GM03348 (cell line): ENCODE measurements at places on chromosomes 2 and 18.

GRCh38 chr2:44928483-44929158, 12.9 kb upstream of the SIX3 start:
- no peak for DNase-seq

GRCh38 chr2:5736886-5737285, 44.7 kb downstream of the SOX11 start:
- no peak for DNase-seq

DNA sequence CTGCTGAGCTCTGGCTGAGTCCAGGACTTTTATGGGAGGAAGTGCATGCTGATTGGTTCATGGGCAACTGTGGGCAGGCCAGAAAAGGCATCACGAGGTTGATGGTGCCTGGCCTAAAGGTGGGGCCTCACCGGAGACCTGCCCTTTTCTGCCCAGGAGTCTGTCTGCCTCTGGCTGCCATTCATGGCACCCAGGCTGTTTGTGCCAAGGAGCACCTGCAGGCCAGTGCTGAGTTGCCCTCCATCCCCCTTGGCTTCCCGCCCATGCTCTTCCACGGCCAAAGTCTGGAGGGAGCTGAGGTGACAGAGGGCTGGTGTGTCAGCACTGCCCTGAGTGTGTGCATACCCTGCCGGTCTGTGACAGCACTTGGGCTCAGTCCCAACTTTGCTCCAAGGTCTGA, 123.2 kb downstream of the PTH2R start:
- no peak for DNase-seq

- no peak for DNase-seq
These were observed 1.7 kb upstream of the PER2 start for GRCh38 chr2:238290091-238290509.

- DNase-seq: no peak
These were observed 6.9 kb upstream of the ANXA4 start for GRCh38 chr2:69734854-69735544.

DNA sequence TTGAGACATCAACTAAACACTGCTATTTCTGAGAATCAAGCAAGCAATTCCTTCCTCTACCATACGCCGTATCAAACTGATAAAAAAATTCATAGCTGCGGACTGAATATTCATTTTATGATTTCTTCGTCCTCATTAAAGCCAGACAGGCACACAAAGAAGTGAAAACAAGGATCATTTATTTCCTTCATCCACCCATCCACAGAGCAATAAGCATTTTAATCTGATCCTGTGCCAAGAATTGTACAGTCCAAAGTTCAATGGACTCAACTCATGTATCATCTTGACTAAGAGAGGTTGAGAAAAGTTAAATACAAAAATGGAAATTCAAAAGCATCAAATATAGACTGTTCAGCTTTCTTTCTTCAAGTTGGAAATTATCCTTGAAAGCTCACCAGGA, 19.7 kb upstream of the SNTG2 start:
- no peak for DNase-seq

DNA sequence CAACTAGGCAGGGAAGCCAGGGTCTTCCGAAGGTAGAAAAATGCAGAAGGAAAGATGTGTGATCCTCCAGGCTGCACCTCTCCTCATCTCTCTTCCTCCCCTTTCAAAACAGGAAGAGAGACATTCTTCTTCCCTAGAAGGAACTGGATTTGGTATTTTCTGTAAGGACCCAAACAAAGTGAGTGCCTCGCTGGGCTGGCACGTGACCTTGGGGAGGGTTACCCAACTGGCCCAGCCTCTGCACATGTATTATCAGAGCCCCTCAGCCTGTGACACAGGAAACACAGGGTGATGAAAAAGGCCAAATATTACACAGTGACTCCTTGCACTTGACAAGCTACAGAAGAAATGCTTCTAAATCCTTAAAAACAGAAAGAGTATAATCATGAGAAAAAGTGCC, 2.3 kb downstream of the HJURP start:
- no peak for DNase-seq

DNA sequence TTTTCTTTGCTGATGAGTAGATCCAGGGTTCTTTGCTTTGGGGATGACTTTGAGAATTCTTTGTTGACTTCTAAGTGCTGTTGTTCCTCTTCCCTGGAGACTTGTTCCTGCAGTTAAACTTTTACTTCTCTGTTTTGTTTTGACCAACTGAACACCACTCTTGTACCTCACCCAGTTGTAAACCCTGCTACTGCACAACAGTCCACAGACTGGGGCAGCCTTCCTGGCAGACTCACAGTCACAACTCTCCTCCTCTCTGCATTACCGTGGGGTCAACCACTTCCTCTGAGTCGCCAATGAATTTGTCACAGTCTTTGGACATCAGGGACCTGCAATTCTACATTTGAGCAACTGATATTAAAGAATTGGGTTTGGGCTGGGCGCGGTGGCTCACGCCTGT, 3.8 kb upstream of the SLC8A1 start:
- DNase-seq: no peak

DNA sequence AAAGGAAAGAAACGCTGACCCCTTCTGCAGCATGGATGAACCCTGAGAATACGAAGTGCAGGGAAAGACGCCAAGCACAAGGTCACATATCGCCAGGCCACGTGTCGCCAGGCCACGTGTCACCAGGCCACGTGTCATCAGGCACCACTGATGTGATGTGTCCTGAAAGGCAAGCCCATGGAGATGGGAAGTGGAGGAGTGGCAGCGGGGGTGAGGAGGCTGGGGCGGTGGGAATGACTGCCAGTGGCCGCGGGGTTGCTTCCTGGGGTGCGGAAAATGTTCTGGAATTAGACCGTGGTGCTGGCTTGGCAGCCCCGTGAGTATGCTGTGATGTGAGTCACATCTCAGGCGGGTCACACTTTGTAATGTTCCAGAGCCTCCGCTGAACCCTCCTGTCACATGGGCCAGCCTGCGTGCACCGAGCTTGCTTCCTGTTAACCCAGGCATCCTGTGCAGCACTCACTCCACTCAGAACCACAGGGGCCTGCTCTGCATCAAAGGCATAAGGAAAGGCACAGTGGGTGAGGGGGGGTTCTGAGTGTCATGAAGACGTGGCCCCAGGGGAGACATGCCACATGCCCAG, 39.0 kb downstream of the SLC66A2 start:
- DNase-seq: no peak
